Vagina (tissue), 2 donors: ENCODE measurements at places on chromosomes 16 and 17.

GRCh38 chr16:57749101-57749692 lies 13.6 kb downstream of the KATNB1 start:
- no peak for DNase-seq

GRCh38 chr16:12617401-12617819 lies 186.3 kb downstream of the CPPED1 start:
- DNase-seq: peak; percentile 22

DNA sequence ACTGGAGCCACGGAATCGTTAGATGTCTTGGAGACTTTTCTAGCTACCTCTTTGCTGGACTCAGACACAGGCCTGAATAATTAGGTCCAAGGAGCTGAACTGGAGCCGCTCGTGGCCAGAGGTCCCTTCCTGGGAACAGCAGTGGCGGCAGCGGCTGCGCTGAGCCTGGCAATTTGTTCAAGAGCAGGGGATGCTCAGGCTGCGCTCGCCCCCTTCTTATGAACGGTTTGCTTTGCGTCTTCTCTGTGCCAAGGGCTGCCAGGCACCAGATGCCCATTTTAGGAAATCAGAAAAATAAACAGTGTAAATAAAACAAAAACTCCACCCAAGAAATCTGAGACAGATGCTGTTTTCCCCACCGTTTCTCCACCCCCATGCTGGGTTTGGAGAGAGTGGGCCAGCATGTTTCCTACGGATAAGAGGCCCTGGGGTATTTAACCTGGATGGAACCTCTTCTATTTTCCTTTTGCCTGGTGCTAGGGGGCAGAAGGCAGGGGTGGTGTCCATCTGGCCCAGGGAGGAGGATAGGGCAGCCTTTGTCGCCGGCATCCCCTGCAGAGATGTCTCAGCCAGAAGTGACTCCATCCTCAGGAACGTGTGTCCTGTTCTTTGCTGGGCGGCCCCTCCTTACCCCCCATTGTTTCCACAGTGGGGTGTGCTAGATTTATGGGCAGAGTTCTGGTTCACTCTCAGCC lies 163.4 kb downstream of the SEC14L1 start:
- DNase-seq: no peak

DNA sequence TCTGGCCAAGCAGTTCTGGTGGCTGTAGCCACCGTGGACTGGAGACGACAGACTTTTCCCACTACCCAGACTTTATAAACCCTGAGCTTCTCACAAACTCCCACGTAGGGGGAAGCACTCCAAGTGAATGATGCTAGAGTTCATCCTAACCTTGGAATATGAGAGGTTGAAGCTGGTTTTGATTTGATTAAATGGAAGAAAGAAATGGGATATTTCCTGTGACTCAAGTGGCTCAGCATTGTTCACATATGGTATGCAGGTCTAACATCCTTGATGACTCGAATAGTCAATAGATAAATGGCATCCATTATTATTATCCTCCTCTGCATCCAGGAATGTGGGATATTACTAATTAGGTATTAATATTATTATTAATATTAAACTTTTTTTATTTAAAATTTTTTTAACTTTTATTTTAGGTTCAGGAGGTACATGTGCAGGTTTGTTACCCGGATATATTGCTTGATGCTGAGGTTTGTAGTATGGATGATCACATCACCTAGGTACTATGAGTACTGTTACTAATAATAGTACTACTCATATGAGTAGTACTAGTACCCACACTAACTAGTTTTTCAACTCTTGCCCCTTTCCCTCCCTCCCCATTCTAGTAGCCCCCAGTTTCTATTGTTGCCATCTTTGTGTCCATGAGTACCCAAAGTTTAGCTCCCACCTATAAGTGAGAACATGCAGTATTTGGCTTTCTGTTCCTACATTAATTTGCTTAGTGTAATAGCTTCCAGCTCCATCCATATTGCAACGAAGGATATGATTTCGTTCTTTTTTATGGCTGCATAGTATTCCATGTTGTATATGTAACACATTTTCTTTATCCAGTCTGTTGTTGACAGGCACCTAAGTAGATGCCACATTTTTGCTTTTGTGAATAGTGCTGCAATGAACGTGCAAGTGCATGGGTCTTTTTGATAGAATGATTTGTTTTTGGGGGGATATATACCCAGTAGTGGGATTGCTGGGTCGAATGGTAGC lies 22.9 kb downstream of the PIK3R6 start:
- DNase-seq: no peak

- no peak for DNase-seq
Measured at GRCh38 chr17:7393613-7394451, 493 bp downstream of the PLSCR3 start.

DNA sequence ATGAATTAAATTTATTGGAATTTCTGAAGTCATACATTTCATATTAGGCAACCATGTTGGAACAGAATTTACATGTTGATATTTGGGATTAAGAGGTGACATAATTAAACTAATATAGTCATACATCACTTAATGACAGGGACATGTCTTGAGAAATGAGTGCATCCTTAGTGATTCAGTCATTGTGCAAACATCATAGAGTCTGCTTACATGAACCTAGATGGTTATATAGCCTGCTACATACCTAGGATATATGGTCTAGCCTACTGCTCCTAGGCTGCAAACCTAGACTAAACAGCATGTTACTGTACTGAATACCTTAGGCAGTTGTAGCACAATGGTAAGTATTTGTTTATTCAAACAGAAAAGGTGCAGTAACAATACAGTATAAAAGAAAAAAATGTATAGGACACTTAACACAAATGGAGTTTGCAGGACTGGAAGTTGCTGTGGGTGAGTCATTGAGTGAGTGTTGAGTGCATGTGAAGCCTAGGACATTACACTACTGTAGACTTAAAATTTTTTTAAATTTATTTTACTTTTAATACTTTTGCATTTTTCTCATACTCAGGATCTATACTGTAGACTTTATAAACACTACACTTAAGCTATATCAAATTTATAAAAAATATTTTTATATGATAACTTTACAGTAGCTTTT lies 85.6 kb downstream of the OMG start:
- no peak for DNase-seq

DNA sequence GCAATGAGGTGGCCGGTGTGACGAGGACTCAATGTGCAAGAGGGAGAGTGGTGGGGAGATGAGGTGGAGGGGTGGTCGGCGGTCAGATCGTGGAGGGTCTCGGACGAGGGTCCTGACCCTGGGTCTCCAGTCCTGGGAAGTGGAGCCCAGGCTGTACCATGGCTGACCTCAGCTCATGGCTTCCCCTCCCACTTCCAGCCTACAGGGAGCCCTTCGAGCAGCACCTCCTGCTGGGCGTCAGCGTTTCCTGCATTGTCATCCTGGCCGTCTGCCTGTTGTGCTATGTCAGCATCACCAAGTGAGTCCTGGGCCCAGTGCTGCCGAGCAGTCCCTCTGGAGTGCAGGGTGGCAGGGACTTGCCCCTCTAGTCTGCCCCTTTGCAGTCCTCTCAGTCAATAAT lies 41.8 kb downstream of the IL4R start:
- no peak for DNase-seq

GRCh38 chr16:12054396-12054795 lies 77.9 kb downstream of the SNX29 start:
- DNase-seq: no peak

- no peak for DNase-seq
Measured at GRCh38 chr17:46851029-46851741, at the start of gene WNT9B. Gene WNT9B, plus strand, starts transcription at chr17:46851583. Its CDS starts 56 bp downstream, at chr17:46851639.

- no peak for DNase-seq
Measured at GRCh38 chr16:554640-555365, 5.4 kb upstream of the PRR35 start.

DNA sequence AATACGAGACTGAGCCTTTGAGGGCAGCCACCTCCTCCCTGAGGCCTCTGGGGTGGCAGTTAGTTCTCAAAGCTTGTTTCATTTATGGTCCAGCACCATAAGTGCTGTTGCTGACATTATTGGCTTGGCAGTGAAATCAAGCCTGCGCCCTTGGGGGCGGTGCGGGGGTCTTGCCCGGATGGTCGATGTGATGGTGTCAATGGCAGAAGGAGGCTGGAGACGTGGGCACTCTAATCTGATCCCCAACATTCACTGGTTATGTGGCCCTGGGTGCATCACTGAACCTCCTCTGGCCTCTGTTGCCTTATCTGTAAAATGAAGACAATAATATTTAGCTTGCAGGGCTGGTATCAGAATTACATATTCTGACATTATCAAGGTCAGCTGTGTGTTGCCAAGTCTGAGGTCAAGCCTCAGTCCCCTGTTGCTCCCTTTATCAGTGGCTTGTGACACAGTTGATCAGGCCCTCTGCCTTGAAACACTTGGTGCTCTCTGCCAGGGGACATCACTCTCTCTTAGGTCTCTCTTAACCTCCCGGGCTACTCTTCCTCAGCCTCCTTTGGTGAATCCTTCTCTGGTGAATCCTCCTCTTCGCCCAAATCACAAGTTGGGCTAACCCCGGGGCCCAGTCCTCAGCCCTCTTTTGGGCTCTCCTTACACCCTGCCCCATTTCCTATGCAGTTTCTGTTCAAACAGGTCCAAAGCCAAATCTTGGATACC lies 11.8 kb upstream of the TMEM220 start:
- no peak for DNase-seq

- peak; percentile 37 for DNase-seq
Measured at GRCh38 chr17:51423421-51424160, 163.2 kb downstream of the UTP18 start.
